Vagina (tissue), 2 donors: ENCODE measurements at places on chromosomes 6 and 20.

GRCh38 chr20:60288945-60289344, 330.7 kb downstream of the CDH26 start:
- DNase-seq = no peak

GRCh38 chr20:3930265-3931206, 41.3 kb downstream of the PANK2 start:
- DNase-seq = no peak

- no peak for DNase-seq
Measured at GRCh38 chr6:70222439-70222749, 80.5 kb downstream of the COL9A1 start.

DNA sequence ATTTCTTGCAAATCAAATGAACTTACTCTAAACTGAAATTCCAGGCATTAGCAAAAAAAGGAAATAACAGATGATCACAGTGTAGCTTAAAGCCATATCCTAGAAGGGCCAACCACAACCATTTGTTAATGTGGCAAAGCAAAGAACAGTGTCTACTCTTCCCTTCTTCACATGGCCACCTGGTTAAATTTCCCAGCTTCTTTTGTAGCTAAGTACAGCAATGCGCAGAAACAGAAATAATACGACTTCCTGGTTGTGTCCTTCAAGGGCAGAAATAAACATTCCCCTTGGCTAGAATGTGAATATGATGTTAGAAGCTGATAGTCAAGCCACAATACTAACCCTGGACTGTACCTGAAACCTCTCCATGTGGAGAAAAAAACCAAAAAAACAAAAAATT, 9.6 kb downstream of the SNX3 start:
- no peak for DNase-seq

- no peak for DNase-seq
Measured at GRCh38 chr20:60976913-60977312, 275.1 kb upstream of the CDH4 start.

- DNase-seq = no peak
Measured at GRCh38 chr20:417801-418342, 9.8 kb downstream of the RBCK1 start.

GRCh38 chr6:114361036-114361435, 18.2 kb upstream of the HS3ST5 start:
- DNase-seq = no peak

GRCh38 chr20:1876217-1876921, 18.8 kb upstream of the SIRPA start:
- no peak for DNase-seq

DNA sequence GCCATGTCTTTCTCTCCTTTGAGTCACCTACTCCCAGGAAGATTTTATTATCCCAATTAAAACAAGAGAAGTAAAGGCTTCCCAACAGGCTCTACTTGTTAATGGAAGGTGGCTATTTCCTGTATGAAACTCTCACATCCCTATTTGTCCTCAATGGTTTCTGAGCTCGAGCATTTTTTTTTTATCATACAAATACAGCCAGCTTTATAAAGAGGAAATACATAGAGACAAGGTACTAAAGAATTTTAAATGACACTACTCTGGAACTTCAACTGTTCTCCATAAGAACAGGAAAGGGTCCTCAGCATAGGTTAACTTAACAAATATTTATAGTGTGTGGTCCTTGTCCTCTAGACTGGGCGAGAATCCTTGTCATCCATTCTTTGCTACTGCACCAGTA, 41.0 kb downstream of the TSHZ2 start:
- DNase-seq = no peak

- no peak for DNase-seq
Measured at GRCh38 chr20:25549843-25550477, 35.4 kb downstream of the NINL start.

- no peak for DNase-seq
Measured at GRCh38 chr20:33372993-33373441, 28.3 kb downstream of the CDK5RAP1 start.

DNA sequence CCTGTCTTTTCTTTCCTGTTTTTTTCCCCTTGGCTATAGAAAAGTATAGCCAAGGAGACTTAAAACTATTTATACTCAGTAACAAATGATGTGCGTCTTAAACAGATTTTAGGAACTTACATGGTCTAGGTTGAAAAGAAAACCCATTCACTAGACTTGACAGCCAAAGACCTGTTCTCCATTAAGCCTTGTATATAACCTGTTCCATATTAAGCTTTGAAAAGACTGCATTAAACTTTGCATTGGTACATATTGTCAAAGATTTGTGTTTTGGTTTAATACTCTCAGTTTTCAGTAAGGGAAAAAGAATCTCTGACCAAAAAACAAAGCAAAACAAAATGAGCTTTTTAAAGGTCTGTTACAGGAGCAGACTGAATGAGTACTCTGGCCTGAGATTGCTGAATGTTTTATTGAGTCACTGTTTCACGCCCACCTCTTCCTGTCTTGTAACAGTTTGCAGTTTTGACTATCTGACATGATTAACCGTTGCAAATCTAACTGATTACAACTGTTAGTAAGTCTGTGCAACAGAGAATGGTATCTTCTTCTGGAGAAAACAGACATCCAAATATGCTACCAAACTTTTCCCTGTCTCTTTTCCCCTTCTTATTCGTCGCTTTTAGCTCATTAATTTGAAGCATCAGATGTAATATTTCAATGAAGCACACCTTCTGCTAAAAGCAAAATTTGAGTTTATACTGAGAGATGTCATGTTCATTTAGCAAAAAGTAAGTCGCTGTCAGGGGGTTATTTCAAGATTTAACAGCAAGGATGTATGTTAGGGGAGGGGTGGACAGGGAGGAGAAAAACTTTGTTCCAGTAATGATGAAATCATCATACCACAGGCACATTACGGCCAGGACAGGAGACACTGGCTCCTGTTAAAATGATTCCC, 59.1 kb upstream of the SUPT3H start:
- DNase-seq = no peak

DNA sequence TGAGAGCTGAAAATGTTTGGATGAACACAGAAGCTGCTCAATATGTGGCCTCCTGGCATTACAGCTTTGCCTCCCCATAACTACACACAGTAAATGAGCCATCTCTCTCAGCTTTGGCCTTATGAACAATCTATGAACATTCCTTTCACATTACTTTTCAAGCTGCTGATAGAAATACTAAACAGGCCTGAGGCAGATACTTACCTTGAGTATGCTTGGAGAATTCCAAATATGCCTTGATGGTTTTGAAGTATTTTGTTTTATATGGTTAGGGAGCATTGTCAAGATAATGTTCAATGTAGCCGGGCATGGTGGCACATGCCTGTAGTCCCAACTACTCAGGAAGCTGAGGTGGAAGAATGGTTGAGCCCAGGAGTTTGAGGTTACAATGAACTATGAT, 104.5 kb downstream of the CD24 start:
- DNase-seq = no peak

DNA sequence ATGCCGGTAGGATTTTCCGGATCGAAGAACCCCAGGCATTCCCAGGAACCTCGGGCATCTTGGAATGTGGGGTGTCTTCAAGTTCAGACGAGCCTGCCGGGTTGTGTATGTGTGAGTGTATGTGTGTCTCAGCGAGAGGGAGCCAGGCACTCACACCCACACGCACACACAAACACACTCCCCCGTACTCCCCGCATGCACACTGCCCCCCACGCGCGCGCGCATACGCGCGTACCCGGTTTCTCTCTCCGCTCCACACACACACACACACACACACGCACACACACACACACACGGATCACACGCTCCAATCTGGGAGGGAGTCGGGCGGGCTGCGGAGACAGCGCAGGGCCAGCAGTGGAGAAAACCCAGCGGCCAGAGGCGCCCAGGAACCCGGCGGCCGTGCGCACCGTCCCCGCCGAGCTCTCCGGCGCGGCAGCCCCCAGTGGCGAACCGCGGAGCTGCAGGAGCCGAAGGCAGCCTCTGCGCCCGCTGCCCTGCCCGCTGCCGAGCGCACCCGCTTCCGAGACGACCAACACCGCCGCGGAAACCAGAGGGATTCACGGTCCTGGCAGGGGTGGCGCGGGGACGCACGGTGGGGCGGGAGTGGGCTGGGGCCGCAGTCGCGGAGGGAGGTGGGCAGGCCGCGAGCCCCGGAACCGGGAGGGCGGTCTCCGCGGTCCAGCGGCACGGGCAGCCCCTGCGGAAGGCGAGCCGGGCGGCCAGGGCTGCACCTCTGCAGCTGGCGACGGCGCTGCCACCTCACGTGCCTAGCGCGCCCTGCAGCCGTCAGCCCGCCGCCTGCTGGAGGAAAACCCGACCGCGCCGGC, at the start of gene LRFN2:
Gene LRFN2, minus strand, starts transcription at position 125 of the 830 bp plus-strand sequence.
- no peak for DNase-seq

- DNase-seq = no peak
Measured at GRCh38 chr20:12077875-12078274, 160.2 kb downstream of the BTBD3 start.

GRCh38 chr20:46040902-46041535, 12.0 kb downstream of the SLC12A5 start:
- no peak for DNase-seq

DNA sequence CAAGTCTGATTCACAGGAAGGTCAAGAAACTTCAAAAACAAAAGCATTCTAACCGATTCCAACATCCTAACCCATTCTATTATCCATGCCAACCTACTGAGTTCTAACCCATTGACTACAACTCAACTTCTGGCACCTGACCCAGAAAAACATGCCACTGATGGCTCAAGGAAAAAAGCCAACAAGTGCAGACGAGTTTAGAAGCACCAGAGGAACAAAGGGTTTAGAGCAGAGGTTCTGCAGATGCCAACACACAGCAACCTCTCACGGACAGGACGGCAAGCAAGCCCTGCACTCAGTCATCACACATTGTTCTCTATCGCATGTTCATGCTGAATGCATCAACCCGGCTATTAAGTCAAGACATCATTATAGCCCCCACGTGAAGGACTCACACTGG, 25.2 kb upstream of the MC3R start:
- DNase-seq = no peak

DNA sequence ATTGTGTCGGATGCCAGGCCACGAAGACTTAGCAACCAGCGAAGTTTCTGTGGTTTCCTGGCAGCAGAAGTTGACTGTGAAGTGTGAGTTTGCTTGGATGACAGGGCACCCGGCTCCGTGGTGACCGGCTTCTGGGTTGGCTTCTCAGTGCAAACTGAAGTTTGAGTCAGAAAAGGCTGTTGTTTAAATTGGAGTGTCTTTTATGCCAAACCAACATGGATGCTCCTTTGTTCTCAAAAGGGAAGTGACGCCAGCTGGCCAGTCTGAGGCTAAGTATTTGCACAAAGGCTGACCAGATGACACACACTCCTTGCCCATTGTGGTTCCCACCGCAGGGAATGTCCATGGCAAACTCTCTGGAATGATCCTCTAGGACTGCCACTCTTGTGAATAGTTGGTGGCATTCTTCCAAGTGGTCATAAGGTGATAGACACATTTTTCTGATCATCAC, 164.8 kb upstream of the QKI start:
- DNase-seq = no peak

GRCh38 chr6:123901436-123901835, 97.8 kb downstream of the NKAIN2 start:
- no peak for DNase-seq

GRCh38 chr6:45450831-45451230, 73.1 kb upstream of the SUPT3H start:
- DNase-seq = no peak

DNA sequence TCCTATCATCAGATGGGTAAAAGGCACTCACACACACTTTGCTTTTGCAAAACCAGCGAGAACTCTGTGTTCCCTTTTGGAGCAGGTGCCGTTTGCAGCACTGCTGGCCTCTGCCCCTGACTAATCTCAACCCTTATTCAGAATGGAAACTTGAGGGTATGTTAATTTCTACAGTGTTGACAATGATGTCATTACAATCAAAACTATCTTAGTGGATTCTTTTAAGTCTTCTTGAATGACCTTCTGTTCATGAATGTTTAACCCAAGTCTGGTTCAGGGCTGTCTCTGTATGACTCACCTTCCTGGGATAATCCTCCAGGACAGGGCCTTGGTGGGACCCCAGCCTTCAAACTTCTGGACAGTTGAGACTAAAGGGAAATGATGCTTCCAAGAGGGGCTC, 197.9 kb downstream of the CDH4 start:
- DNase-seq = no peak

- DNase-seq = no peak
Measured at GRCh38 chr20:5078399-5078958, 41.3 kb downstream of the PCNA start.

DNA sequence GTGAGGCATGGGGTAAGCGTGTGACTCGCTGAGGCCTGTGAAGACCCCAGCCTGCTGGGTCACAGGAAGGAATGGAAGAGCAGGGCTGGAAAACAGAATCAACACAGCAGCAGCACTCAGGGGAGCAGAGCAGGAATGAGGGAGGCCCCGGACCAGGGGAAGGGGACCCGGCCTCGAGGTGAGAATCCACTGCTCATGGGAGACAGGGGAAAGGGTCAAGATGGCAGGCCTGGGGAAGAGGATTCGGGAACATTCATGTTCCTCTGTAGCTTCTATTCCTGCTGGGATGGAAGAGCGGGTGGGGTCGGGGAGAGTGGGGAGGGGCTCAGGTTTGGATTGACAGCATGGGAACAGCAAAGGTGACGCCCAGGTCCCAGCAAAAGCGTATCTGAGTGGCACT, 59.4 kb downstream of the NPEPL1 start:
- no peak for DNase-seq

GRCh38 chr6:13446381-13446780, 41.0 kb downstream of the GFOD1 start:
- DNase-seq = no peak

DNA sequence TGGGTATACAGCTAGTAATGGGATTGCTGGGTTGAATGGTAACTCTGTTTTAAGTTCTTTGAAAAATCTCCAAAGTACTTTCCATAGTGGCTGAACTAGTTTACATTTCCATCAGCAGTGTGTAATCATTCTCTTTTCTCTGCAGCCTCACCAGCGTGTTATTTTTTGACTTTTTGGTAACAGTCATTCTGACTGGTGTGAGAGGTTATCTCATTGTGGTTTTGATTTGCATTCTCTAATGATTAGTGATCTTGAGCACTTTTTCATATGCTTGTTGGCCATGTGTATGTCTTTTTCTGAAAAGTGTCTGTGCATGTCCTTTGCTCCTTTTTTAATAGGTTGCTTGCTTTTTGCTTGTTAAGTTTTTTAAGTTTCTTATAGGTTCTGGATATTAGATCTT, 194.2 kb upstream of the PHACTR1 start:
- no peak for DNase-seq

DNA sequence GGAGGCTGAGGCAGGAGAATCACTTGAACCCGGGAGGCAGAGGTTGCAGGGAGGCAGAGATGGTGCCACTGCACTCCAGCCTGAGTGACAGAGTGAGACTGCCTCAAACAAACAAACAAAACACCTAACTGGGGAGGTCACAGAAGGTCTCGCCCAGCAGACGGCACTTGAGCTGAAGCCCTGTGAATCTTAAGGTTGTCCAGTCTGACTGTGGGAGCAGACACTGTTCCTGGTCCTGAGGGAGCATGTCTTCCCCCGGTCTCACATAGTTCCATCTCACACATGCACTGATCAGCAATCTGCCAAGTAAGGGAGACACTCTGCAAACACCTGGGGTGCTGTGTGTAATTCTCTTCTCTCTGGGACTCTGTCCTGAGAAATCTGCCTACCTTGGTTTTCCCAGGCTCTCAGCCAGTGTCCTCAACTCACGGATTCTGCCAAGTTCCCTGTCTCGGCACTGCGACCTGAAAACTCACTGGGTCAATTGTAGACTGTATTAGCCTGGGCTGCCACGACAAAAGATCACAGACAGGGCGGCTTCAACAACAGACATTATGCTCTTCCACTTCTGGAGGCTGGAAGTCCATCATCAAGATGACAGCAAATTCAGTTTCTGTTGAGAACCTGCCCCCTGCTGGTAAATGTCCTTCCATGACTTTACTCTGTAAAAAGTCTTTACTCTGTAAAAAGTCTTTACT, 94.3 kb downstream of the JPH2 start:
- no peak for DNase-seq
